ENCODE measurements at places on chromosomes 4 and X.

DNA sequence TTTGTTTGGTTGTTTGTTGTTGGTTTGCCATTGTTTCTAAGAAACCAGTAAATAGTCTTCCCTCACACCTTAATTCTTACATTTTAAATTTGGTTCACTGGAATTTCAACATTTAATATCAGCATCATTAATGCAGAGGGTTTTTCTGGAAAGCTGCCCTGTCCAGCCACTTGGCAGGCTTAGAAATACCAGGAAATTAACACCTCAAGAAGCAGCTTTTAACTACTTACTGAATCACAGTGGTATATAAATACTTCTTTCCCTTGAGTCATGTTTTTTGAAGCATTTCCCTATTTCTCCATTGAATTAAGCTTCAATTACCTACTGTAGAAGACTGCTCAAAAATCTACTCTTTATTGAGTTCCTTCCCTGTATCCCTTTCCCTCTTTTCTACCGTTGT, 1221.1 kb upstream of the ADGRL3 start:
- no peak for DNase-seq

DNA sequence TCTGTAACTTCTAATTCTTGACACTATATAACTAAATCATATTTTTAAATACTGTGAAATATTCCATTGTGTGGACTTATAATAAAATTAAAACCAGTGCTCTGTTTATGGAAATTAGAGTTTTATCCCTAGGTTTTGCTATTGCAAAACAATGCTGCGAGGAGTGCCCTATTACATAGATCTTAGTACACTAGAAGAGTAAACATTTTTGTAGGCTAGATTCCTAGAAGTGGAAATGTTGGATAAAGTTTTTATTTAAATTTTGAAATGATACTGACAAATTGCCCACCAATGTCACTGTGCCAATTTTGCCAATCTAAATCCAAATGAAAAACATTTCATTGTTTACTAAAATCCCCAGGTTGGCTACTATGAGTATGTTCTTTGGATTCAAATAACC, 99.7 kb downstream of the IL1RAPL2 start:
- DNase-seq, result no peak

DNA sequence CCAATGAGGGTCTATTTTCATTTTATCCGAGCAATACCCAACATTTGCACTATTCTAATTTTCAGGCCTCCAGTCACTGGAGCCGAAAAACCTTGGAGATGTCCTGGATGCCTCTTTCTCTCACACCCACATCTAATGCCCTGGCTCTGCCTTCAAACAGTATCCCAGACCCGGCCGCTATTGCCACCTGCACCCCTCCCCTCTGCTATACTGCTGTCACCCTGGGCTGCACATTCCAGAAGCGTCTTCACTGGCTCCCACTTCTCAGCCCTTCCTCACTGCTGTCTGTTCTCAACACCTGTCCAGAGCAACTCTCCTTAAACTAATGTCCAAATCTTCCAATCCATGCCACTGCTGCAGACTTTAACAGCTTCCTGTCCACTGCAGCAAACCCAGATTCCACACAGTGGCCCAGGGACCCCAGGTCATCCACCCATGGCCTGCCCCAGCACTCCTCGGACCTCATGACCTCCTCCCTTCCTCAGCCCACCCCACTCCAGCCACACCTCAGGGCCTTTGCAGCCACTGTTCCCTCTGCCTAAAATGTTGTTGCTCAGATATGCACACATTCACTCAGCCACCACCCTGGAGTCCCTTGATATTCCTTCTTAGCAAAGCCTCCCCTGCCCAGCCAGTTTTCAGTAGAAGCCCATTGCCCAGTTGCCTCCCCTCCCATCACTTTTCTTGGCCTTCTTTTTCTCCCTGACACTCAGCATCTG, 30.5 kb upstream of the PPP2R2C start:
- no peak for DNase-seq

- DNase-seq, result no peak
These were observed 1.4 kb downstream of the BEX5 start for GRCh38 chrX:102154218-102154860.

DNA sequence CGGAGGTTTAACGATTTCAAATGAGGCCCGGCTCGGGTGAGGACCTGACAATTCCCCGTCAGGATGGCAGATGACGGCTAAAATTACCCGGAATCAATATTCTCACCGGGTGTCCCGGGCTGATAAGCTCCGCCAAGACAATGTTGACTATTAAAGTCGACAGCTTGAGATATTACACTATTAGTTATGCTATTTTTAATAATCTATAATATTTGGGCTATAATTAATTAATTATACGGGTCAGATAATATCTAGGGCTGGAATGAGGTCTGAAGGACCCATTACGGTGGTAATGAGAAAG, 9.4 kb upstream of the NKX1-1 start:
- DNase-seq, result no peak

DNA sequence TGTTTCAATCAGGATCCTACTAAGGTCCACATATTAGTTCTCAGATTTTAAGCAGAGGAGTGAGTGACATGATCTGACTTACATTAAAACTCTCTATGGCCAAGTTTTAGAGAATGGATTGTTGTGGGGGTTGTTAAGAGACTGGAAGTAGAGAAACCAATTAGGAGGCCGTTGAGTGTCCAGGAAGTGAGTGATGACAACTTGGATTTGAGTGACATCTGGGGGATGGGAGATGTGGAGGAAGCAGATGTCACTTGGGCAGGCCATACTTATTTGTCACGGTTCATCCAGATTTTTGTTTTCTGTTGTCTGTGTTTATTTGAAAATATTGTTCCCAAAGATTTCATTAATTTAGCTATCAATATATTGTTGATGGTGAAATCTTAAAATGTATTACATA, 28.3 kb downstream of the ADD1 start:
- no peak for DNase-seq

DNA sequence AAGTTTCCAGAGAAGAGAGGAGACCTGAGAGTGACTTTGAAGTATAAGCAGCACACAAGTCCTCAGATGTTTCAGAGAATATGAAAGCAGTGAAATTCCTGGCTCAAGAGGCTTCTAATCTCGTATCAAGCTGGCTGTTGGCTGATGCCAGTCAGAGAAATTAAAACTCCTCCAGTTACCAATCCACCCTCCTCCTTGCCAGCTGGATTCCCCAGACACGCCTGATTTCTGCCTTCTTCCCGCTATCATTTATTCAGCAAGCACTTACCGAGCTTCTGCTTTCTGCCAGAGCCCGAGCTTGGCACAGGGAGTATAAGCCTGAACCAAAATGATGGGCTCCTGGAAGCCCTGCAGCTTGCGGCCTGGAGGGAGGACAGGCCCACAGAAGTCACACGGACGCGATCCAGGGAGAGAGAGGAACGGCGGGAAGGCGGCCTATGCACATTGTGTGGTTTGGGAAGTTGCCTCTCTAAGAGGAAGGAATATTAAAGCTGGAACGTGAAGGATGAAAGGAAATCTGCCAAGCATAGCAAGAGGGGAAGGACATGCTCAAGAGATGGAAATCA, 102.4 kb upstream of the TBL1X start:
- DNase-seq, result no peak

GRCh38 chrX:5672099-5672498, 556.6 kb downstream of the NLGN4X start:
- DNase-seq, result no peak

GRCh38 chrX:2183193-2183725, 317.5 kb downstream of the DHRSX start:
- DNase-seq, result no peak

DNA sequence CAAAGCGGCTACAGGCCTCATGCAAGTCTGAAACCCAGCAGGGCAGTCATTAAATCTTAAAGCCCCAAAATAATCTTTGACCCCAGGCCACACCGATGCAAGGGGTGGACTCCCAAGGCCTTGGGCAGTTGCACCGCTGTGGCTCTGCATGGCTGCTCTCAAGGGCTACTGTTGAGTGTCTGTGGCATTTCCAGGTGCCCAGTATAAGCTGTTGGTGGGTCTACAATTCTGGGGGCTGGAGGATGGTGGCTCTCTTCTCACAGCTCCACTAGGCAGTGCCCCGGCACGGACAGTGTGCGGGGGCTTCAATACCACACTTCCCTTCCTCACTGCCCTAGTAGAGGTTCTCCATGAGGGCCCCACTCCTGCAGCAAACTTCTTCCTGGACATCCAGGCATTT, 60.1 kb downstream of the NWD2 start:
- no peak for DNase-seq

- DNase-seq, result no peak
These were observed 78.7 kb upstream of the NWD2 start for GRCh38 chr4:37165844-37166243.

DNA sequence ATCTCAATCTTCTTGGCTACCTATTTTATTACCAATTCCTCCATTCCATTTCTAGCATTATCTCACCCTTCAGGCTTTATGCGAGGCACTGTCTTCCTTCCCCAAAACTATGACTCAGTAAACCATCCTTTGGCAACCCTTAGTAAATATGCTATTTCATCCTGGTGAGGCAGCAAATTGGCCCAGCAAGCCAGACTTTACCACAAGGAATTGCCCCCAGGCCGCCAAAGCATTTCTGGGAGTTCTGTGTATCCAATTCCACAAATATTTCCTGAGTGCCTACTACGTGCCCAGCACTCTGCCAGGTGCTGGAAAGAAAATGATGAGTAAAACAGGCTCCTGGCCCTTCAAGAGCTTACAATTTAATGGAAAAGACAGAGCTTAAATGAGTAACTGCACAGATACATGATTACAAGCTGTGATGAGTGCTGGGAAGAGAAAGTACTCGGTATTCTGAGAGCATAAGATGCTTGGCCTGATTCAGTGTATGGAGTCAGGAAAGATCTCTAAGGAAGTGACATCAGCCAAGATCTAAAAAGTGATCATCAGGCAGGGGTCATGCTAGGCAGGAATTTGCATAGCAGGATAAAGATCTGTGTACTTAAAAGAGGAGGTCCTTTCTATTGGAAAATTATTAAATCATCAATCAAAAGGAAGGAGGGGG, 193.8 kb downstream of the ADAMTS3 start:
- DNase-seq, result no peak

DNA sequence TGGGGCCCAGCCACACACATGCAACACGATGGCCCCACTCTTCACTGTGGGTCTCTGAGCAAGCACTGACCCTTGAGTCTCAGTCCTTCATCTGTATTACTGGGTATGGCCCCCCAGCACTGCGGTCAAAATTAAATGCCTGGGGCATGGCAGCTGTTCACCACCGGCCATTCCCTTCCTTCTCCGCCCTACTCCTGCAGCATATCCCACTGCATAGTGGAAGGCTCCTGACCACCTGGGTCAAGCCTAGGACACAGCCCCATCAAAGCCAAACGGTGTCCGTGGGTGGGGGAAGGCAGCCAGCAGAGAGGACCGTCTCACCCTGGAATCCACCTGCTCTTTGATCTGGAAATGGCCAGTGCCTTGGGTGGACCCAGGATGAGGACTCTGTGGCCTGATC, 30.7 kb downstream of the PPP2R2C start:
- no peak for DNase-seq

GRCh38 chr4:67092351-67092750, 453.0 kb downstream of the CENPC start:
- no peak for DNase-seq

DNA sequence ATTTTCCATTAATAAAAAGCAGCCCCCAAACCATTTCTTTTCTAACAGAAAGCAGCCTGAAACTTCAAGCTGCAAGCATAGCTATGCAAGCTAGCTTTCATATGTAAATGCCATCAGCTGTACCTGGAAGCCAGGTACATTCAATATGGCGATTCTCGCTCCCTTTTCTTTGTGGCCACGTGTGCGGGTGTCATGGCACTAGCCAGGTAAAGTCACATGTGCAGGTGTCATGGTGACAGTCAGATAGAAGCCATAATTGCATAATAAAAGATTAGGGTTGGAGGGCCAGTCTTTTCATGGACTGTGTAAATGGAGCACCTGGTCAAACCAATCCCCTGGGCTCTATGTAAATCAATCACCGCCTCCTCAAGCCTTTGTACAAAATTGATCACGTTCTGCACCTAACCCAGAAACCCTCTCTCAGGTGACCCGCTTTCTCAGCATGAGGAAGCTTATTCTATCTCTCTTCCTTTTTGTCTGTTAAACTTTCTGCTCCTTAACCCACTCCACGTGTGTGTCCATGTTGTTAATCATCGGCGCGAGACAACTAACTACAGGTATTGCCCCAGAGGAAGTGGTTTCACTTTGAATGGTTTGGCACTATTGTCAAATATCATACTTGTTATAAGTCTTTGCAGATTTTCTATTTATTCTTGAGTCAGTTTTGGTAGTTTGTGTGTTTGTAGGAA, 18.0 kb upstream of the RHOXF2 start:
- no peak for DNase-seq

- DNase-seq, result no peak
These were observed 283.9 kb upstream of the GPC4 start for GRCh38 chrX:133699023-133699728.

DNA sequence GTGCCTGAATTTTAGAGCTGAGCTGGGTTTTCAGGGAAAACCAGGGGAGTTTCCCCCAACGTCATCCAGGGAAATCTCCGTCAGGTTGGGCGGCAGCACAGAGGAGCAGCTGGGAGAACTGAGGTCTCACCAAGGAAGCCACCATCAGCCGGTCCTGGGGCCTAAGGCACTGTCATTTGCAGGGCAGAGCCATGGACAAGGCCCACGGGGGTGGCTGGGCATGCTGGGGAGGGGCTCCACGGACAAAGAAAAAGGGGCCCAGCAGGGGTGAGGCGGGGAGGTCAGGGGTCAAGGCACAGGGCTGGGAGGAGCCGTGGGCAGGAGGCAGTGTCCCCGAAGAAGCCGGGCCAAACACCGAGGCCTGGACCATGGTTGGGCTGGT, 109.8 kb downstream of the HMX1 start:
- DNase-seq, result no peak

- DNase-seq, result no peak
These were observed 6.1 kb downstream of the BEX2 start for GRCh38 chrX:103304705-103305104.

All from stimulated activated CD4-positive, alpha-beta T cell treated with anti-CD3 and anti-CD28 coated beads, Interleukin-1b, Interleukin-23, amount 100 ng/mL, for 1 hour (primary cell).